ENCODE measurements at places on chromosomes 3 and 15.

- DNase-seq: no peak
Measured at GRCh38 chr3:134775831-134776230, 19.2 kb upstream of the EPHB1 start.

DNA sequence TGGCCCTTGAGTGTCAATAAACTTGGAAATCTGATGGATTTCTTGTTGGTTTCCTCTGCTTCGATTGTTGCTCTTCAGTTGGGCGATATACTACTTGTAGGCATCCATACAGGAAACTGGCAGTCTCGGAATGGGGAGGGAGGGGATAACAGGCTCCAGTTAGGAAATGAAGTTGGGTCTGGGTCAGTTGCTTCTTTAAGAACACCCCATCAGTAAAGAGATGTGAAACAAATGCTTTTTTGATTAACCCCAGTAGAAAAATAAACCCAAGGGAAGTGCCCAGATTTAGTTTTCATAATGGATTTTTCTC is 681 bp downstream of the CHMP2B start:
- no peak for DNase-seq

- DNase-seq: no peak
Measured at GRCh38 chr3:118823626-118824025, 211.0 kb downstream of the IGSF11 start.

GRCh38 chr3:94402126-94402525 is 339.3 kb downstream of the NSUN3 start:
- DNase-seq: no peak

GRCh38 chr3:15948388-15948787 is 150.6 kb upstream of the ANKRD28 start:
- no peak for DNase-seq

- peak; percentile 12 for DNase-seq
Measured at GRCh38 chr3:61250784-61251173, 473 bp downstream of the FHIT start.

GRCh38 chr3:23547905-23548650 is 257.7 kb upstream of the UBE2E1 start:
- DNase-seq: no peak

DNA sequence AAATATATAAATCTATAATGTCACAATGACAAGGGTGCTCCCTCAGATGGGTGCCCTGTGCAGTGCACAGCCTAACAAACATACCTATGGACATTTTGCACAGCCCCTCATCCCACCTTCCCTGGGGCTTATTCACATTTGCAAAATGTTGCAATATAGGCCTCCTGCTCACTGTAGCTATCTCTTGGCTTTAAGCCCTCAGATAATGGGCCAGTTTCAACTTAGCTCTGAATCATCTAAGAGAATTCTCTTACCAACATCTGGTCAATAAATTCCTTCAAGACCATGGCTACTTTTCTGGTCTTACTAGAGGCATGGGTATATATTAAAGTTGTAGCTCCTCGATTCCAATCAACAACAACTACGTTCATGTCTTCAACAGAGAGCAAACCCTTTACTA is 17.9 kb downstream of the LIPH start:
- DNase-seq: no peak

GRCh38 chr15:96838081-96838480 is 507.6 kb downstream of the NR2F2 start:
- DNase-seq: no peak

DNA sequence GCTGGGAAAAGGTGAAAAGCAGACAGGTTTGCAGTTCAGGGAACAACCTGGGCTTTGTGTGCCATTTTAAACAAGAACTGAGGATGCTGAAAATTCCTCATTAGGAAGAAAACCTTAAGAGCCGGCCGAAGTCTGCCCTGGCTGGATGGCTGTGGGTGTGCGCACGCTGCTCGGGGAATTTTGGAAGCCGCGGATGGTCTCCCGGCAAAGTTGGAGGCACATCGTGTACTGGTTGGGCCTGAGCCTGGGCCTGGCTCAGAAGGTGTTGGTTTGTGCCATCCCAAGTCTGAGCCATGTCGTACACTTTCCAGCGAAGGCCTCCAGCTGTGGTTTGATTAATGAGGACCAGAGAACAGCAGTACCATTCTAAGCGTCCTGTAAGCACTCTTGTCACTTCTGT is 188.2 kb downstream of the ATP10A start:
- no peak for DNase-seq

- DNase-seq: no peak
Measured at GRCh38 chr3:114706591-114707232, 412.9 kb downstream of the TIGIT start.

- DNase-seq: no peak
Measured at GRCh38 chr3:45881078-45882022, 5.0 kb upstream of the CCR9 start.

GRCh38 chr3:187968883-187969580 is 184.9 kb upstream of the LPP start:
- no peak for DNase-seq

DNA sequence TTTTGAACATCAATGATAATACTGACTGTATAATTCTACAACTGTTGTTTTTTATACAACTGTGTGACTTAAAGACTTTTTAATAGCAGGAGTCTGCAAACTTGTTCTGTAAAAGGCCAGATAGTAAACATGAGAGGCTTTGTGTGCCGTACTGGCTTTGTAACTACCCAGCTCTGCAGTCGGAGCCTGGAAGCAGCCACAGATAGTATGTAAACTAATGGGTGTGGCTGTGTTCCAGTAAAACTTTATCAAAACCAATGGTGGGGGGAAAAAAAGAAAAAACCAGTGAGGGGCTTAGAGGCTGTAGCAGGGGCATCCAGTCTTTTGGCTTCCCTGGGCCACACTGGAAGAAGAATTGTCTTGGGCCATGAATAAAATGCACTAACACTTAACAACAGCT is 11.9 kb downstream of the ASB7 start:
- no peak for DNase-seq

DNA sequence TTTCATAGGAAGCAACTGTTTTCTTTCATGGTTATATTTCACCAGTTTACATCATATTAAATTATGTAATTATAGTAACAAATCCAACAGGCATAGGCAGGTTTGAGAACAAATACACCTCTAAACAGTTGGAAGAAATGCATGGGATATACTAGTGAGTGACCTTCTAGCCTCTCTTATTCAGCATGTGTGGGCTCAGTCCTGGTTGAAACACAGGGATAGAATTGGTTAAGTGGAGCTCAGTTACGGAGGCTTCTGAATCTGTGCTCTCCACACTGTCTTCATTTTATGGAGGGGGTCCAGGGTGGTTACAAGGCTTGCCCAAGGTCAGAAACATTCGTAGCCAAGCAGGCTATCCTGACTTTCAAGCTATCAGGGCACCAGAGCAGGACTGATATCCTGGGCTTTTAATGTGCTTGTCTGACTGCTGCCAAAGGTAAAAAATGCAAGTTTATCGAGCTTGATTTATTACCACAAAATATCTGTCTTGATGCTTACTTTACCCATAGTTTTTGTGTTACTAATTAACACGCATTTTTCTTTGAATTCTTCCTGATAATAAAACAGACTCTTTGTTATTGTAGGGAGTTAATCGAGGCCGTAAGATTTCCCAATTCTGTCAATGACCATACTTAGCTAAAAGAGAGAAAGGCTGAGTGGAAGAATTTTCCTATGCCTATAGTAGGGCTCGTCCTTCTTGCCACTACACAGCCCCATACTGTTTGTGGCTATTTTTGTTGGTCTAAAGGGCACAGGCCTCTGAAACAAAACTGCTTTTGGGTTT is 89.6 kb downstream of the FILIP1L start:
- DNase-seq: no peak

DNA sequence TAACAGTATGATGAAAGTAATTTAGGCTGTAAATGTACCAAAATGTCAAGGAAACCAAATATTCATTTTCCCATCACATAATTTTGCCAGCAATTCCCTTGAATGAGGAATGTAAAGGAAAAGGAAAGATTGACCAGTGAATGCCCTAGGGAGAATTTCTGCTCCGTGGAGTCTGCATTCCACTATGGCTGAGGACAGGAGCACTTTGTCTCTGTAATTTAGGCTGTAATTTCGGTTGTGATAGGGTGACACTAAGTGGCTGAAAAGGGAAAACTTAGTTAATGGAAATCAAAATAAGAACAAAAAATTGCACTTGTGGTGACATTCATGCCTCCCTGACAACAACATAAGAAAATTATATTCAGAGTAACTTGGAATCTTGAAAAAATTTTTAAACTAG is 8.3 kb upstream of the TMEM207 start:
- no peak for DNase-seq

DNA sequence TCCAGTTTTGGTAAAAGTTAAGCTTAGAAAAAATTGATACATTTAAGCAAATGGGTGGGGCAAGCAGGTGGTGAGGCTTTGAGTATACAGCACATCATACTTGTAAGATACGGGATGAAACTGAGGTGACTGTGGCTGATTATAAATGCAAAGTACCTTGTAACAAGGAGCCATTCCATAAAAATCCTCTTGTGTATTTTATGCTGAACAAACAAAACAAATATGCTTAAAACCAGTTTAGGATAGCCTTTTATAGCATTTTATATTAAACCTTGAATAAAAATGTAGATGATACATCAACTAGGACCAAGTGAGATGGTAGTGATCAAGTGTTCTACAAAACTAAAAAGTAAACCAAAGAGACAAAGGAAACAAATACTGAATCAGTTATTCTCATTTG is 3.4 kb downstream of the PLSCR1 start:
- no peak for DNase-seq

DNA sequence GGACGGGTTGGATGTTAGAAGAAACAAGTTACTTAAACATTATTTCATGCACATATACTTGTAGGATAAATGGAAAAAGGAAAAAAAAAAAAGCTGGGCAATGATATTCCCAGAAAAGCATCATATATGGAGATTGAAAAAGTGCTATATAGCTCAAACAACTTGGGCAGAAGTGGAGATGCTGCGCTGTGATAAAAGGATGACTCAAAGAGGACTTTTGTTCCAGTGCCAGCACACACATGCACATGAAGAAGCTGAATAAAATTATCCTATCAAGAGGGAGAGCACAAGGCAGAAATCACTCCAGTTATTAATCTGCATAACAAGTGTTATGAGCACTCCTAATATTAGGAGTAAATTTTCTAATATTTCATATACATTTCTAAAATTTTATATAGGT is 30.9 kb downstream of the FRMD4B start:
- DNase-seq: no peak

DNA sequence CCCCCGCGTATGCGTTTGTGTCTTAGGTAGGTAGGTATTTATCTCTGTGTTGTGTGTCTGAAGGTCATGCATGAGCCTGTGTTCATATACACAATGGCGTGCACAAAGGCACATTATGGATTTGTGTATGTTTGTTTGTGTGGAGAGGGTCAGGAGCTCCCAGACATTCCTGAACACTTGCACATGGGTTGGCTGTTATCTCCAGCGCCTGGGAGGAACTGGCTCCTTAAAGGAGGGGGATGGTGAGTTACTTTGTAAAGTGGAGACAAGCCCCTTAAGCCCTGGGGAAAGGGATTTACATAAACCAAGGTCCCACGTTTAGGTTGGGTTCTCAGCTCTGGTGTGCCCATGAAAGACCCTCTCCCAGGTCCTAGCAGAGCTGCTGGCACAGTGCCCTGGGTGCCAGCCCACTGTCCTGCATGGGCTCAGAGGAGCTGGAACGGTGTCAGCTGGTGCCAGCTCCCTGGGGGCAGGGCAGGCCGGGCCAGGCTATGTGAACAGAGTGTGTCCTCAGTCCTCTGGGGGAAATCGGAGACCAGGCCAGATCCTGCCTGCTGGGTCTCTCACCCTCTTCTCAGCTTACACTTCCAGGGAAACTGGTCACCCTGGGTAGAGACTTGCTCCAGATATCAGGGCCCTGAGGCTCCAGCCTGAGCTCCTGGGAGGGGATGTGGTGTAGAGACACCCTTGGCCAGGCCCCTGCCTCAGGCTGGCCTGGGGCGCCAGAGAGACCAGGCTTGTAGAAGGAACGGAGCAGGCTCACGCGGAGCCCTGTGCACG is 25.1 kb downstream of the SNX33 start:
- DNase-seq: no peak

GRCh38 chr3:129441215-129441614 is 1.2 kb downstream of the IFT122 start:
- no peak for DNase-seq

- DNase-seq: no peak
Measured at GRCh38 chr15:88918738-88919137, 5.6 kb upstream of the MFGE8 start.

DNA sequence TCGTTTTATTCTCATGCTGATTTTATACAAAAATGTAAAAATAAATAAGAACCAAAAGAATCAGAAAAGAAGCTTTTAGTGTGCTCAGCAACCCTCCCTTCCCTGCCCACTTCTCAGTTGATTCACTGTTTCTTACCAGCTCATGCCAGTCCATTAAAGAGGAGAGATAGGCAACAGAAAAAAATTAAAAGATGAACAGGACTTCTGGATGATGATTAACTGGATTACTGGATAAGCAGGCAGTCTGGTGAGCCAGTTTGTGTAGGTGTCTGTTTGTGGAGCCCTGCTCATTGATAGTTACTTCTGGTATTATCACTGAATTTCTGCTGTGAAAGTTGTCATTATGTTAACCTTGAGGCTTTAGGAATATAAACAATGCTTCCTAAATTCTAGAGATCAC is 15.1 kb upstream of the GPR171 start:
- no peak for DNase-seq

DNA sequence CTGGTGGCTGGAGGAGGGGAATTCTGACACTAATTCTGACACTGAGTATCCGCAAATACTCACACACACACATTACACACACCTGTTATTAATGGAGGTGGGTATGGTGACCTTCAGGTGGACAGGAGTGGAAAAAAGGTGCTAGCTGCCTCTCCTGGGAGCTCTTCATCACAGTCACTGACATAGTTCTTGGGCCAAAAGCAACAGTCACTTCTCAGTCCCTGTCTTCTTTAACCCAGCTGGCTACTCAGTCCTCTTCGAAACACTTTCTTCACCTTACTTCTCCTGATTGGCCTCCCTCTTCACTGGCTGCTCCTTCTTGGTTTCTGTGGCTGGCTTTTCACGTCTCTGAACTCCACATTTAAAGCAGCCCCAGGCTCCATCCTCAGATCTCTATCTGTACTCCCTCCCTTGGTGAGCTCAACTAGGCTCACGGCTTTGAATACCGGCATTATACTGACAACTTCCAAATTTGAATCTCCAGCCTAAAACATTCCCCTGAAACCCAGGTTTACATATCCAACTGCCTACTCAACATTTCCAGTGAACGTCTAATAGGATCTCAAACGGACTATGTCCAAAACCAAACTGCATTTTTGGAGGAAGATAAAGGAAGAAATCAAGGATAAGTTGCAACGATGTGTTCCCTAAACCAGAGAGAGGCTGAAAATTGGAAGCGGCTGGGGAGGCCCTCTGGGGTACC is 53.2 kb upstream of the HEG1 start:
- DNase-seq: no peak

DNA sequence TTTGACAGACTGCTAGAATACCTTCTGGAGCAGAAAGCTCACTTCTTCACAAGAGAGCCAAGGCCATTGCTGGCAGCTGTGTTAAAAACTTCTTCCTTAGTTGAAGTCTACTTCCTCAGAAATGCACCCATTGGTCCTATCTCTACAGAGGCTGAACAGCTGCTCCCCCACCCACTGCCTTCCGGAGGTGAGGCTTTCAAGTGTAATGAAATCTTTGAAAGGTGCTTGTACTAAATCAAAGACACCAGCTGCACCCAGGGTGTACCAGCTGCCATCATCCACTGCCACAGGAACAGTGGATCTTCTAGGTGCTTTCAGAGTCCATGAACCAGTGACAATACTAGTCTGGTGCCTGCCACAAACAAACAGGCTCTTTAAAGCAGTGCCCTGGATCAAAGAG is 26.4 kb upstream of the HERC1 start:
- DNase-seq: peak; percentile 68

- DNase-seq: no peak
Measured at GRCh38 chr3:156793400-156793799, 32.8 kb upstream of the LEKR1 start.

Data from NCI-H2171 (cell line).